ENCODE measurements at places on chromosomes 12 and 14.

DNA sequence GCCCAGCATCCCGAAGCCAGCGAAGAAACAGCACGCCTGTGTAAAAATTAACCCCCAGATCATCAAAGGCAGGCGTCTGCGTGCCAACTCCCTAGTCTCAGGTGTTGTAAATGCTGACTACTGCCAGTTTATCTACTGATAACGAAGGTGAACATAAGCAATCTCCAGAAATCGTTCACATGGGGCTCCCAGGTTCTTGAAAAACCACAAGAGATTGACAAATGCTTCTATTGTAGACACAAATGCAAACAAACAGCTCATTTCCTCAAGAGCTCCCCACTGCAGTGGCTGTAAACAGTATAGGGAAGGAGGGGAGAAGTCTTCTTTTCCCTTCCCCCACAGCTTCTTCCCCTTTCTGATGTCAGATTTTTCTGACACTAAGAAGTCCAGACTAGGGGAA lies 5.3 kb upstream of the PLEKHG3 start:
- peak; percentile 28 for DNase-seq

DNA sequence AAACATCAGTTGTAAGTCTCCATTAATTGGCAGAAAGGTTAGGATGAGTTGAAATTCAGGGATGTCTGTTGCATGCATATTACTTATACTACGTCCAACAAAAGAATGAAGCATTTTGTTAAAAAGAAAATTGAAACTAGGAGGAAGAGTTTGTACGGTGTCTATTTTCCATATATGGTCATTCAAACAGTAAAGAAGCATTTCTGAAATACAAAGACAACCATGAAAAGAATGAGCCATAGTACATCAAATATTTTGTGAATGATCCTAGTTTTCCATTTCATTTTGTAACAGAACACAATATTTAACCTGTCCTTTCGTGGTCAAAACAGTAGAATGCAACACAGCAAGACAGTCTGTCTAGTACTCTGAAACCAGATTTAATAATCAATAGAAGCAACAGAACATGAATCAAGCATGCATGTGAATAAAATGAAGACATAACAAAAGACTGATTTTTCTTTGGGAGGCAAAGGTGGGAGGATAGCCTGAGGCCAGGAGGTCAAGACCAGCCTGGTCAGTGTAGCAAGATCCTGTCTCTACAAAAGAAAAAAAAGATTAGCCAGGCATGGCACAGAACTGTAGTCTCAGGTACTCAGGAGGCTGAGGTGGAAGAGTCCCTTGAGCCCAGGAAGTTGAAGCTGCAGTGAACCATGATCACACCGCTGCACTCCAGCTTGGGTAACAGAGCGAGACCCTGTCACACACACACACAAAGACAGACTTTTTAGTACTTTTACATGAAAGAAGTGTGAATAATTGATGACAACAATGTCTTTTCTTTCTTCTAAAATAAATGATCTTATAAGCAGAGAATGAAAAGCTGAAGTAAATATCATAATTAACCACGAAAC lies 156.0 kb downstream of the LRIG3 start:
- no peak for DNase-seq

DNA sequence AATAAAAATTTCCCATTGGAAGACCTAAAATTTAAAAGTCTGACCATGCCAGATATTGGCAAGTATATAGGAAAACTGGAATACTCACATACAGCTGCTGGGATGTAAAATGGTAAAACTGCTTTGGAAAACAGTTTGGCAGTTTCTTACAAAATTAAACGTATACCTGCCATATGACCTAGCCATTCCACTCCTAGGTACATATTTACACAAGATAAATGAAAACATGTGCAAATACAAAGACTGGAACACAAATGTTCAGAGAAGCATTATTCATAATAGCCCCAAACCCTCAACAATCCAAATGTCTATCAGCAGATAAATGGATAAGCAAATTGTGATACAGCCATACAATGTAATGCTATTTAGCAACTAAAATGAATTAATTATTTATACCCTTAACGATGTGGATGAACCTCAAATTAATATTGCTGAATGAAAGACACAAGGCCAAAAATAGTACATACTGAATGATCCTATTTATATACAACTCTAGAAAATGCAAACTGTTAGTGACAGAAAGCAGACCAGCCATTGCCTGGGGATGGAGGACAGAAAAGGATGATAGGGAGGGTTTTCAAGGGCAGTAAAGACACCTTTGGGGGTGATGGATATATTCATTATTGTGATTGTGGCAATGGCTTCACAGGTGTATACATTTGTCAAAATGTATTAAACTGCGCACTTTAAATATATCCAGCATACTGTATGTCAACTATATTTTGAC lies 21.3 kb upstream of the TCP11L2 start:
- DNase-seq: no peak

- DNase-seq: peak; percentile 83
Measured at GRCh38 chr12:13165617-13166041, 30.9 kb upstream of the EMP1 start.

GRCh38 chr14:33952541-33952940 lies 1.7 kb upstream of the EGLN3 start:
- DNase-seq: no peak

DNA sequence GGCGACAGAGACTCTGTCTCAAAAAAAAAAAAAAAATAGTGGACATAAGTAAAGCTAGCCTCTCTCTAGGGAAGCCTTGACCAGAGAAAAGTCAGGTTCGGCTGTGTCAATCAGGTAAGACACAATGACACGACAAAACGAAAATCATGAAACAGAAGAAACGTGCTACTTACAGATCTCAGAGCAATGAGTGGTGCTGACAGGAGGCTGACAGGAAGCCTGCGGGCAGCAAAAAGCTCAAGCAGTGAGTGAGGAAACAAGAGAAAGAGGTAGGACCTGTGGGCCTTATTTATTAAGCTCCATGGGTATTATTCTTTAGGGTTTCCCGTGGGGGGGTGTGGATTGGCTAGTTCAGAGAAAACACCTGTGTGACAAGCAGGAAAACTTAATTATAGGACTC lies 363.1 kb downstream of the KCNH5 start:
- no peak for DNase-seq

- no peak for DNase-seq
Measured at GRCh38 chr14:94054936-94055335, 26.1 kb downstream of the DDX24 start.

DNA sequence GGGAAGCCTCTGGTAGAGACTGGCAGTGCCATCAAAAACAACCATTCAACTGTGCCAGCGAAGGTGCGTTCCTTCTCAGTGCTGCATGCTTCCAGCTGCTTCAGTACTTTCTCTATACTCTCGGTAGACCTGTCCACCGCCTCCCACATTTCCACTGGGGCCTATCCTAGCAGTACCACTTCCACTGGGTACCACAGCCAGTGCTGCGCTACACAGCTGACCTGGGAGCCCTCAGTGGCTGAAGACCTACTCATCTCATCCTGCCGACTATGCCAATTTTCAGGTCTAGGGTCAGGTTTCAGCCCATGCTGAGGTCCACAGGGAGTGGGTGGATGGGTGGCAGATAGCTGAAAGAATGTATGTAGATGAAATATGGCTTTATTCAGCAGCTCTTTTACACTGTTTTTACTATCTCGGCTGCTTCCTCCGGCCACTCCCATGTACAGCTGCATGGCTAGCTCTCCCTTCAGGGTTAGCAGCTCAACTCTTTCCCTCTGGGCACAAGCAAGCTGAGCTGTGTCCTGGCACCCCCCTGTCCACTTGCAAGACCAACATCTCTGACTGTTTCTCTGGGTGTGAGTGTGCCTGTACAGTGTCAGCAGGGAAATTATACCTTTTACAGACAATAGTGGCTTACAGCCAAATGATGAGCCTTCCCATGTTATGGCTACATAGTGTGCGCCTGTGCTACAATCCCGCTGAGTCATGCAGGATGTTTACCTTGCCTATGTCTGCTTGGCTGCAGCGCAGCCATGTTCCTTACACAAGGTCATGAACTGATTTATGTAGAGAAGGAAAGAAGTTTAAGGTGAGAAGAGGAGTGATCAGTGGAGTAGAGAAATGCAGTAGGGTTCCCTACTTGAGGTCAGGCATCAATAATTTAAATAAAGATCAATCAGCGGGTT lies 125.7 kb upstream of the DDHD1 start:
- peak; percentile 38 for DNase-seq

DNA sequence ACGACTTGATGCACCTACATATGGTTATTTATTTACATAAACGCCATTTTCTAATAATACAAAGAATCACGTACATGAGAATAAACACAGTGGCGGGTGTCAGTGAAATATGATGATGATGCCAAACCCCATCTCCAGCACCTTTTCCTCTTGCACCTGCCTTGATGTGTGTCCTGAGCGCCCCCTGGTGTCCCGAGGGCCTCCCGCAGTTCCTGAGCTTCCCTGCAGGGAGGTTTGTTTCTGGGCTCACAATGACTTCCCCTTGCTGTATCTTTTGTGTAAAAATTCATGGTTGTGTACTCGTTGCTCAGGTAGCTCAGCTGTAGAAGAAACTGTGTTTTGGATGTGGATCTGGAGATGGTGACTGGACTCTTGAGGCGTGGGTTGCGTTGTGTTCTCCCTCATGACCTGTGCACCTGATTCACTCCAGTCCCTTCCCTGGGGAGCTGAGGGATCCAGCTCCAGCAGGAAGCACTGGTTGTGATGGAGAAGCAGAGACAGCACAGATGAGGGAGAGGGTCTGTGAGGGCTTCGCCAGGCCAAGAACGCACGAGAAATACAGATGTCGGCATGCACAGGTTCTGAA lies 1037.8 kb downstream of the TMEM121 start:
- DNase-seq: peak; percentile 78

- no peak for DNase-seq
Measured at GRCh38 chr14:71918955-71919354, 13.3 kb upstream of the RGS6 start.

GRCh38 chr12:22032732-22033131 lies 13.3 kb upstream of the CMAS start:
- DNase-seq: no peak

DNA sequence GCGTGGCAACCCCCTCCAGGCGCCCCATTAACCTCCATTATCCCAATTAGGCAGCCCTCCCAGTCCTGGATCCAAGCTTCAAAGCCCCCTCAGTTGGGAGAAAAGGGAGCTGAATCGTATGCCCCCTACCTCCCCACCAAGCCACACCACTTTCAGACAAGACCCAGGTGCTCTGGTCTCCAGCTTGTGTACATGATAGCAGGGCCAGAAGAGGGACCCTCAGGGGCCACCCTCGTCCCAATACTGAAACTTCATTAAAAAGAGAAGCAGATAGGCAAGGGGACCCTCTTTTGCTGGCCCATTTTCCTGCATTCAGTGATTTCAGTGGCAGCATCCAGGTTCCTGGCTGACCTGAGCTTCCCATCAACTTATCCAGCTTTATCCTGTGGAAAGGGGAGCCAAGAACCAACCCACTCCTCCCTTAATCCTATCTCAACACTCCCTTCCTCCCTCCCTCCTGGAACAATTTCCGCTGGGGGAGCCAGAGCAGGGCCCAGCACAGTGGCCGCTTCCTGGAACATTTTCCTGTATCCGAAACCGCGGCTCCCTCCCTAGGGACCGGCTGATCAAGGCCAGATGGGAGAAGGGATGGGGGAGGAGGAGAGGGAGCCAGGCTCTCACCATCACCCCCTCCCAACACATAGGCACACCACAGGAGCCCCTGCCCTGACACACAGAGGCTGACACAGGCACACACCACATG lies 9.5 kb upstream of the SP7 start:
- no peak for DNase-seq

DNA sequence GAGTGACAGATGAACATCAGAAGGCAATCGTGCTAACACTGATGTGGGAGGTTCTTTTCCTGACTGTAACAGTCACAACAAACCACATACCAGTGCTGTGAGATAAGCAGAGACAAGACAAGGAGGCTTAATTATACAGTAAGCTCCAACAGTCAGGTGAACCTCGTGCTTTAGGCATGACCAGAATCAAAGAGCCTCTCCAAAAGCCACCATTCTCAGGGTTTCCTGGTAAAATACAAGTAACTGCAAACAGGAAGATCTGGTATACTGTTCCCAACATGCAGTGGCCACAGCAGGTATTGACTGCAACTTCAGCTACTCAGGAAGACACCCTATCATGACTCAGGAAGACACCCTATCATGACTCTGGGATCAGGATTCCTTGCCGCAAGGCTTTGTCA lies 47.3 kb upstream of the GTF2A1 start:
- peak; percentile 98 for DNase-seq

DNA sequence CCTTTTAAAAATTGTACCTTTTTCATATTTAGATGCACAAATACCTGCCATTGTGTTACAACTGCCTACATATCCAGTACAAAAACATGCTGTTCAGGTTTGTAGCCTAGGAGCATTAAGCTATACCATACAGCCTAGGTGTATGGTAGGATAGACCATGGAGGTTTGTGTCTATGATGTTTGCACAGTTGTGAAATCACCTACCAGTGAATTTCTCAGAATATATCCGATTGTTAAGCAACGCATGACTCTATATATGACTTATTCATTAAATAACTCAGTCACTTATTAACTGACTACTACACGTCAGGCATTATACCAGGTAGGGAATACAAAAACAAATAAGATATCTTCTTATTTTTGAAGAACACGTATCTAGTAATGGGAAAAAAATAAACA lies 26.2 kb upstream of the ETNK1 start:
- DNase-seq: no peak

- DNase-seq: peak; percentile 64
Measured at GRCh38 chr14:93115069-93115820, 480 bp downstream of the ITPK1 start.

- peak; percentile 6 for DNase-seq
Measured at GRCh38 chr12:67068761-67069450, 200.3 kb upstream of the CAND1 start.

DNA sequence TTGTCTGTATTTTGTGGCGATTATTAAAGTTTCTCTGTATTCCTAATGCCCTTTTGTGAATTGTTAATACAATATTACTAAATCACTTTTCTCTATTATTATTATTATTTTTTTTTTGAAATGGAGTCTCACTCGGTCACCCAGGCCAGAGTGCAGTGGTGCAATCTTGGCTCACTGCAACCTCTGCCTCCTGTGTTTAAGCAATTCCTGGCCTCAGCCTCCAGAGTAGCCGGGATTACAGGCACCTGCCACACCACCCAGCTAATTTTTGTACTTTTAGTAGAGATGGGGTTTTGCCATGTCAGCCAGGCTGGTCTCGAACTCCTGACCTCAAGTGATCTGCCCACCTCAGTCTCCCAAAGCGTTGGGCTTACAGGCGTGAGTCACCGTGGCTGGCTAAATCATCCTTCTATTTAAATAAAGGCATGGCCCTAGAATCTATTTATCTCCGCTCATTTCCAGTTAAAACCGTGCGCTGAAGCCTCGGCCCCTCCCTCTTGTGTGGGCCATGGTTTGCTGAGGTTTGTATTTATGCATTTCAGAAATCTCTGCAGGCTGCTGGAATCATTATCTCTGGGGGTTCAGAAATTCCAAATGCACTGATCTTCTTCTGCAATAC lies 1136.4 kb upstream of the TMEM132C start:
- DNase-seq: no peak

GRCh38 chr14:54709444-54709843 lies 142.5 kb downstream of the SAMD4A start:
- DNase-seq: no peak
